ENCODE measurements at places on chromosomes 1 and 21. TPM values are rescaled to one million over a fixed set of nuclear protein-coding genes. Genes with fewer than 3 reads are reported as not detected.
A peak's percentile ranks its signal among the peaks of the same experiment; 100 is the strongest.

DNA sequence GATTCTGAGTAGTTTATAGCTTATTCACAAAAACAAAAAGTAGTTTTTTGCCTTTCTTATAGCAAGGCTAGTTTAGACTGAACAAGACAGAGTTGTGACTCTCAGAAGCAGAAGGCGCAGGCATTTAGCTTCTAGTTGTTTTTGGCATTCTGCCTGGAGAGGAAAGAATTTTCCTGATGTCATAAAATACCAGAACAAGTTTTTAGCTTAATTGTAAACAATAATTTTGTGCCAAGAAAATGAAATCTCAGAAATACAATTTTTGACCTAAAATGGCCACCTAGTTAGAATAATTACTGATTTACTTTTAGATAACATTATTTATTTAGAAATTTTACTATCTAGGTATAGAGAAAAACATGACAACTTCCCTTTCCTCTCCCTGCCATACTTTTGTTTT lies 1.0 kb downstream of the DNAJB4 start:
- no peak for DNase-seq

DNA sequence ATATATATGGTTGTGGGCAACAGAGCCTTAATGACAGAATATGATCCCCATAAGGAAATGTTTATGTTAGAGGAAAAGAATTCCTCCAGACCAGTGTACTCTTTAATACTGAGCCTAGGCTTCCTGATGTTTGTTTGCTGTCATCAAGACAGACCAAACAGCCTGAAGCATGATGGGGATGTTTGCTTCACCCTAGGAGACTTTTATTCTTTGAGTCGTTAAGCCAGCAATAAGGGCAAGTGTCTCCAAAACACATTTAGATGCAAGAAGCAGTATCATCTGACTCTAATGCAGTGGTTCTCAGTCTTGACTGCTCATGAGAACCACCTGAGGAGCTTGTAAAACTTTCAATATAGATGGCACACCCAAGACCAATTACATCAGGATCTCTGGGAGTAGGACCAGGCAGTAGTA lies 33.1 kb downstream of the UBE2U start:
- DNase-seq = no peak

The GJA8 gene
- total RNA-seq = not detected

DNA sequence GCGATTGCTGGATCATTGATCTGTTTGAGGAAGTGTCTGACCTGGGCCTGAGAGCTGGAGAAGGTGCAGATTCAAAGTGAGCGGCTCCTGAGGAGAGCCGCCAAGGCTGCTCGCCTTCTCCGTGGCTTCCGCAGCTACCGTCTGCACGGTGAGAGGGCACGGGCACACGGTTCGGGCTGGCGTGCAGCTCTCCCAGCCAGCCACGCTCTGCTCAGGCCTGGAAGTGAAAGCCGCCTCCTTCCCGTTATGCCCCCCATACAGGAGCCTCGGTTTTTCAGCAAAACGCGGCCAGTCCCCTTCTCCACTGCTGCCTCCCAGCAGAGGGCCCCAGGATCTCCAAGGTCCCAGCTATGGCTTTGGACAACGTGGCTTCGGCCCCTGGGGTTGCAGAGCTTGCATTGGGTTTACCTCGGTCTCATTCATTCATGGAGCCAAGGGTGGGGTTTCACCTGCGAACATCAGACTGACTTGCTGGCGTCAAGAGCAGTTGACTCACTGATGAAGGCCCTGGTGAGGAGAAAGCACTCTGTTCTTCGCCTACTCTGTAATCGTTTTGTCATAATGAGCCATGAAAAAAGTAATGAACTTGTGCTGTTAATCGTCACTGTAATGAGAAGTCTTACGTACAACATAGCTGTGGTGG lies 24.4 kb upstream of the PDXK start:
- no peak for DNase-seq

GRCh38 chr21:35217504-35218060 lies 168.5 kb upstream of the RUNX1 start:
- DNase-seq = no peak

DNA sequence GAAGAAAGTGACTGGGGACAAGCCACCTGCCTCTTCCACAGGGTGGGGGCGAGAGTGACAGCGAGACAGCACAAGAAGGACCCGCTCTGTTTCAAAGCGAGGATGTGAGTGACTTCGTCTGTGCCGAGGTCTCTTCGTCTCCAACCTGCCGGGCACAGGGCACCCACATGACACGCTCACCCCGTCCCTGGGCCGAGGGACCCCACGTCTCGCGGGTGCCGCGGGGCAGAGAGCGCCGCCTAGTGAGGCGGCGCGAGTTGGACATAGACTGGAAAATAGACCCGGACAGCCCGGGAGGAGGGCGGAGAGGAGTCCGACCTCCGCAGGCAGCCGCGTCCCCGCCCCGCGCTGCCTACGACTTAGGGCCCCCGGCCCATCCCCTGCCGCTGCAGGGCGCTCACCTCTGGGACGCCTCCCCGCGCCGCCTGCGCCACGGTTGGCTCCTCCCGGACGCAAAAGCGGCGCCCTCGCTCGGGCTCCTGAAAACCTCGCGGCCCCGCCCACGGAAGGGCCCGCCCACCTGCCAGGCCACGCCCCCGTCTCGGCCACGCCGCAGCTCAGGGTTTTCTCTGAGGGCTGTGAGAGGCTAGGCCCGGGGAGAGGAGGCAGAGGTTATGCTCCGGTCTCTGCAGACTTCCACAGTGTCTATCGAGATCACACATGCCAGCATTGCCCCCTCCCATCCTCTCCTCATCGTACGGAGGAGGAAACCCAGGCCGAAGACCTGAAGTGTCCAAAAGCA lies at the start of gene TLR5:
TSS of gene TLR5 (minus strand) at position 454 of the 742 bp plus-strand sequence. CDS start 30,217 bp downstream, outside the sequence.
- peak; percentile 19 for DNase-seq

GRCh38 chr1:222588135-222588534 lies 1.6 kb downstream of the TAF1A start:
- DNase-seq = no peak

DNA sequence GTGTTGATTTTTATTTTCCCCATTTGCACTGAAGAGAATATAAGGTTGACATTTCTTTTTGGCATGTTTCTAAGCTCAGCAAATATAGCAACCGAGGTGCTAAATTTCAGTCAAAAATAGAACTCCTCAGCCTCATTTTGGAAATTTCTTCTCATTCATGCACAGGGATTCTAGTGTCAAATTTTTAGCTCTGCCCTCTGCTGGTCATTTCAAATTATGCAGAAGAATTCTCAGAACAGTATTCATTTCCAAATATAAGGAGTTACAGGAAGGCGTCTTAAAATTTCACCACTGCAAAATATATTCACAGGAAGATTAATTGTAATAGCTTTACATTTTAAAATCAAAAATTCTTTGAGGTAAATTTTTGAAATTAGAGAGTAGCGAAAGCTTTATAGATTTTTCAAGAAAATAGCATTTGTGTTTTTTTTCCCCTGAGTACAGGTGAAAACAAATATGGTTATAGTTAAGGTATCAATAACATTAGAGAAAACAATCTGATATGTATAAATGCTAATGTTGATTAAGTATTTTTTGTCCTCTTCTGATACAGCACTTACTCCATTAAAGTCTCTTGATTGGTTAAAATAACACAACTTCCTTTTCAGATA lies 57.9 kb downstream of the FMN2 start:
- DNase-seq = no peak

DNA sequence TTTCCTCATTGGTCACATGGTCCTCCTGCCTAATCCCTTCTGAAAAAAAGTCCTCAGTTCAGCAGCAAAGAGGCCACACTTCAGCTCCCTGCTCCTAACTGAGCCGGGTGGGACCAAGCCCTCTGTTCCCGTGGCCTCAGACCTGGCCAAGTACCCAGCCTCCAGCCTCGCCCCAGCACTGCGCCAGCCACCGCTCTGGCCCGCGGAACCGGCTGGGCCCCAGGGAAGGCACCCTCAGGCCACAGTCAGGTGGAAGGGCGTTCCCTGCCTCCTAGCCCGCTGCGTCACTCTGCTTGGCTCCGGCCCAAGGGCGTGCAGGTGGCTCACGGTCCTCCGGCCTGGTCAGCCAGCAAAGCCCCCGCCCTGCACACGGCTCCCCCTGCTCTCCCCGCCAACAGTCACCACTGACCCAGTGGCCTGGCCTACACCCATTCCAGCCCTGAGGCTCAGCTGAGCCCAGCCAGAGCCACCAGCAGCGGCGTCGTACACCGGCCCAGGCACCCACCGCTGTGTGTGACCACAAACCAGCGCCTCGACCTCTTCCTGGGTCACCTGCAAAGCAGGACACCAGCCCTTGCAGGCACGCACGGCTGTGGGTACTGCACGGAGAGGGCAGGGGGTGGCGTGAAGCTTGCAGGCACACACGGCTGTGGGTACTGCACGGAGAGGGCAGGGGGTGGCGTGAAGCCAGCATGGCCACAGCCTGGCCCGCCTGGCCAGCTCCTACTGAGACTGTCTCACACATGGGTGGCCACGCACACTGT lies 19.4 kb downstream of the NADK start:
- DNase-seq = no peak

GRCh38 chr1:225044258-225044657 lies 114.8 kb downstream of the DNAH14 start:
- no peak for DNase-seq

The SLC25A34 gene
- total RNA-seq = 1.2 TPM

- no peak for DNase-seq
Measured at GRCh38 chr1:109369167-109369746, 28.5 kb downstream of the SORT1 start.

GRCh38 chr1:183163316-183163715 lies 22.7 kb upstream of the LAMC2 start:
- DNase-seq = no peak

DNA sequence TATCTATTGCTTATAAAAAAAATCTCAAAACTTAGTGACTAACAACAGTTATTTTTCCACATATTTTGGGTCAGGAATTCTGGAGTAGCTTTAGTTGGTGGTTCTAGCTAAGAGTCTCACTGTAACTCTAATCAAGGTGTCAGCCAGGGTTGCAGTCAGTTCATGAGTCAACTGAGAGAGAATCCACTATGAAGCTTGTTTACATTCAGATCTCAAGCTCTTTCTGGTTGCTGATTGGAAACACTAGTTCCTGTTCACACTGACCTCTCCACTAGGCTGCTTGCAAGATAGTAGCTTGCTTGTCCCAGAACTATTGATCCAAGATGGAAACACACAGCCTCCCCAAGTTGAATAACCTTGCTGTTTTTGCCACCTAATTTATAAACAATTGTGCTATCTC lies 1192.1 kb upstream of the B3GALT2 start:
- DNase-seq = no peak

- no peak for DNase-seq
Measured at GRCh38 chr1:15767941-15768340, 9.3 kb downstream of the FBLIM1 start.

DNA sequence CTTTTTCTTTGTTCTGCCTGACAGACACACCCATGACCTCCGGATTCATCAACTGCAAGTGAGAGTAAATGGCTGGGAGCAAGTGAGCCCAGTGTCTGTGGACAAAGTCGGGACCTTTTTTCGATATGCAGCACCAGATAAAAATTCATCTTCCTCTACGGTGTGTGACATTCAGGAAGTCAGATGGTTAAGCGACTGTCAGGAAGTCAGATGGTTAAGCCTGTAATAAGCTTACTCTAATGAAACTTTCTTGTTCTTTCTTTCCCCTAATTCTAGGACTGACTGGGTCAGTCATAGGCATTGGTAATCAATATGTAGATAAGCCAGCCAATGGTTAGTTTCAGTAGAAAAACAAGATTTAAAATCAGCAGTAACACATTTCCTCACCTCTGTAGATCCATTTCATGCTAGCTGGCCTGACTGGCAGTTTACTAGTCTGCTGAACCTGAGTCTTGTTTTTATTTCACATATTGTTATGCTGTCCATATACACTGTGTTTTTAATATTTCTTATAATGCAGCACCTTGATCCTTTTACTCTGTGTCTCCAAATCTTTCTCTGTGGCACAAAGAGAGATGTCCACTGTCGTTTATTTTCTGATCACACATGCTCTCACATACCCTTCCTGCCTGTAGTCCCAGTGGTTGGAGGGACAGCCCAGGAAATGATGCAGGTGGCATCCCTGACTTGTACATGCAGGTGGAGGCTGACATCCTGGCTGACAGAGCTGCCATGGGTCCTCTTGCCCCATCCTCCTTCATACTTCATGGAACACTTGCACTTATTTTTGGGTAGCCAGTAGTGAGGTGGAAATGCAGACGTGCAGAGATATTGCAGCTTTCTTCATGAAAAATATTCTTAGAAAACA lies 115.8 kb downstream of the VPS13D start:
- no peak for DNase-seq

The SERPINC1 gene
- 0.94 TPM for total RNA-seq

GRCh38 chr1:8239306-8240023 lies 78.4 kb upstream of the SLC45A1 start:
- no peak for DNase-seq

DNA sequence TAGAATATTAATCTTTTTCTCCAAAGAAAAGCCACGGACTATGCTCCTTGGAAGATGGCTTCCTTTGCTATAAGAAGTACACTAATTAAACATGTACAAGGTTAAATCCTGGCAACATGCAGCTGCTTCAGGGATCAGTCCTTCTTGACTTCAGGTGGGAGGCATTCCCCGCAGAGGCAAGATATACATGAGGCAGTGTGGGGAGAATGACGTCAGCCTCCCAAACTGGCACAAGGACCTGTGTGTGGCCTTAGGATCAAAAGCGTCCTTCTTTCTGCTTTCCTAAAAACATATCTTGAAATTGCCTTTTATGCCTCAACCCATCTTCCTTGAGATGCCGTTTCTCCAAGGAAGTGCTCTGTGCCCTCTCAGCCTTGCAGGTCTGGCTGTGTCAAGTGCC lies 90.3 kb downstream of the WLS start:
- no peak for DNase-seq

DNA sequence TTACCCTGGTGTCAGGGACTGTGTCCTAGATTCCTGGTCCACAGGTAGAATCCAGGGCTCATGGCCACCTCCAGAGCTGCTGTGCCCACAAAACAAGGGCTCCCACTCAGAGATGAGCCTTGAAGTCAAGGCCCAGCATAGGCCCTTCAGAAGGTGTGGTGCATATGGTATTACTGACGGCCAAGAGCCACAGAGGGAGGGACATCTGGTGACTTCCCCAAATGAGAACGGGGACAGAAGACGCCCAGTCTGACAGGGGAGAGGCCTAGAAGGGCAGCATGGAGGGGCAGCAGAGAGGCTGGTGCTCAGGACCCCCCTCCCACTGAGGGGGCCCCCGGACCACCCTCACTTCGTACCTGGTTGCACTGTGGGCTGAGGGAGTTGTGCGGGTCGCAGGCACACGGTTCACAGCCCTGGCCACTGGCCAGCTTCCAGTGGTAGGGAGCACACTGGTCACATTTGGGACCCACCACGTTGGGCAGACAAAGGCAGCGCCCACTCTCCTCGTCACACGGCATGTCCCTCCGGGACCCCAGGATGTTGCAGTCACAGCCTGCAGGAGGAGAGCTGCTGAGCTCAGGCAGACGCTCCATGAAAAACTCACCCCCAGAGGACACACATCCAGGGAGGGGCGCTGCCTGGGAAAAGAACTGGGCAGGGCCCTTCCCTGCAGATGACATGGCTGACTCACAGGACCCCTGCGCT lies 25.0 kb downstream of the LAMB3 start:
- no peak for DNase-seq

Data from occipital lobe (tissue), 3 donors.